Activated T-helper 1 cell treated with anti-CD3 and anti-CD28 coated beads, Interleukin-2, amount 50 U/mL, for 16 hours (primary cell): ENCODE measurements at places on chromosomes 4 and X.

DNA sequence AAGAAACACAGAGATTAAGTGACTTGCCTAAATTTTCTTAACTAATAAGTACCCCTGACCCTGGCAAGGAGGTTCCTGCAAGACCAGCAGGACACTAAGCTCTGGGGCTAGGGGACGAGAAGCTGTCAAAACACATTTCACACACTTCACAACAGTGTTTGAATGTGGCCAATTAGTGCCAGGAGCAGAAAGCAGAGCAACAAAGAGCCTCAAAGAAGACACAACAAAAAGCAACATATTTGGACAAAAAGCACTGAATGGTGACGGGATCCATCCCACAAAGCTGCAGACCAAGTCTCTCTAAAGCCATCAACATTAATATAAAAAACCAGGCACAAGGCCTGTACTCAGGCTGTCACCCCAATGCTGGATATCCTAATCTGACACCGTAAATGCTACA, 361.9 kb upstream of the RASGEF1B start:
- DNase-seq, result no peak

- DNase-seq, result no peak
Measured at GRCh38 chrX:40868868-40869267, 133.5 kb upstream of the MED14 start.

- DNase-seq, result no peak
Measured at GRCh38 chr4:36041340-36041739, 203.0 kb downstream of the ARAP2 start.

- DNase-seq, result no peak
Measured at GRCh38 chrX:130296743-130297142, 28.0 kb upstream of the ZNF280C start.

GRCh38 chr4:107800706-107801105, 24.0 kb upstream of the SGMS2 start:
- DNase-seq, result no peak

DNA sequence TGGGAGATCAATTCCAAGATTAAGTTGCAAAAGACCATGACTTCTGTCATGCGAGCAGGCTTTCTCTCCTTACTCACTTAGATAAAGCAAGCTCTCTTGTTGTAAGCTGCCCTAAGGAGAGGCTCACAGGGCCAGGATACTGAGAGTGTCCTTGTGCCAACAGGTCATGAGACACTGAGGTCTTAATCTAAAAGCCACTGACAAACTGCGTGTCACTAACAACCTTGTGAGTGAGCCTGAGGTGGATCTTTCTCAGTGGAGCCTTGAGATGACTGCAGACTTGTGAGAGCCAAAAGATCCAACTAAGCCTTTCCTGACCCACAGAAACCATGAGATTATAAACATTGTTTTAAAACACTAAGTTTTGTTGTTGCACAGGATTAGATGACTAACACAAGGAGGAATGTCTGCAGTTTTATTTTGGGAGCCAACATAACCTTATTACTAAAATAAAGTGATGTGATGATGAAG, 170.5 kb downstream of the SLC39A8 start:
- DNase-seq, result no peak

DNA sequence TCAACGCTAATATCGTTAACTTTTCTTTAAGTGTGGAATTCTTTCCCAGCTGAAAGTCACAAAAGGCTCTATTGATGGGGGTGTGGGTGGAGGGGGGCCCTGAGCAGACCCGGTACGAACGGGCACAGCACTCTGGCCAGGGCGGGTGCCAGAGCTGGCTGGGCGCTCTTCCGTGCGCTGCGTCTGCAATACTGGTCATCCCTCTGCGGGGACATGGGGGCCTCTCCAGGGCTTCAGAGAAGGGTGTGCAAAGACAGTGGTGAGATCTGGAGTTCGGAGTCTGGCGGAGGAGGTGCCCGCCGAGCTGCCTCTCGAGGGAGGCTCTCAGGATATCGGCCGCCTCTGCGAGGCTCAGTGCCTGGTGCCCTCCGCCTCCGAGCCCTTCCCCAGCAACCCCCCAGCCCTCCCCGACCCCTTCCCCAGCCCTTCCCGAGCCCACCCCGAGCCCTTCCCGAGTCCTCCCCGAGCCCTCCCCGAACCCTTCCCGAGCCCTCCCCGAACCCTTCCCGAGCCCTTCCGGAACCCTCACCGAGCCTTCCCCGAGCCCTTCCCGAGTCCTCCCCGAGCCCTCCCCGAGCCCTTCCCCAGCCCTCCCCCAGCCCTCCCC, 34.3 kb downstream of the FGFRL1 start:
- no peak for DNase-seq

DNA sequence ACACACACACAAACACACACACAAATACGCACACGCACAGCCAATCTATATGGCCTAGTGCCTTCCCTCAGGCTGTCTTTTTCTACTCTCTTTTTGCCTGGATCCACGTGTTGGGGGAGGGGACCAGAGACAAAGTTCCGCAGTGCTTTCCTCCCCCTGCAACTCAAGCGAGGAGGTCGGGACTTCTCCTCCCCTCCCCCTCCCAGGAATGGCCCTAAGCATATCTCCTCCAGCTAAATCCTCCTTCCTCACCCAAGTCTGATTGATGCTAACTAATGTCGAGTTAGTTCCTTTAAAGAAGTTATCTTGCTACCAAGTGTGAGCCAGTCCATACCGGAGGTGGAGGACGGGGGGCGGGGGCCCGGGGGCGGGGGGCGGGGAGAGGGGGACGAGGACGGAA, 141.2 kb upstream of the ZIC3 start:
- no peak for DNase-seq

- no peak for DNase-seq
Measured at GRCh38 chr4:914531-914930, 17.6 kb downstream of the GAK start.

GRCh38 chr4:145868637-145869409, 69.8 kb downstream of the ZNF827 start:
- no peak for DNase-seq

DNA sequence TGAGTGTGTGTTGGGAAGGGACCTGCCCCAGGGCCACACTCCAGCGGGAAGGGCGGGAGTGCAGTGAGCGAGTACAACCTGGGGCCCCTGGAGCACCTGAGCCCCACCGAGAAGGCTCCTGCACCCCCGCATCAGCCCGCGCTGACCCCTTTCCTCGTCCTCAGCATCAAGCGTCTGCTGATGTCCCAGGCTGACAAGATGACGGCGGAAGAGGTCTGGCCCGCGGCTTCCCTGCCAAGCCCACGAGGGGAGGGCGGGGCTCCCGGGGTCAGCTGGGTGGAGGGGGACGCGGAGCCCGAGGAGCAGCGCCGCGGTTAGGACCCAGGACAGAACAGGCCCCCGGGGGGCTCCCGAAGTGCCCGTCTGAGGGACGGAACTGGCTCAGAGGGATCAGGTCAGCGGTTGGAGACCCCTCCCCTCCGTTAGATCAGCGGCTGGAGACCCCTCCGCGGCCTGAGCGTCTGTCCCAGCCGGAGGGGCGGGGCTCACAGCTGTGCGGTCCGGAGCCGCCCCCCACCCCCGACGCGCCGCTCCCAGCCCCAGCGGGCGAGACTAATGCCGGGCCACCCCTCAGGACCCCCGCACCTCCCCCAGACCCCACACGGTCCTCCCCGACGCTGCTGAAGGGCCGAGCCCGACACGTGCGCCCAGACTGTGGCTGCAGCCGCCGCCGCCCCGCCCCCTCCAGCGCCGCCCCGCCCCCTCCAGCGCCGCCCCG, 6.7 kb downstream of the MYL5 start:
- peak; percentile 38 for DNase-seq

DNA sequence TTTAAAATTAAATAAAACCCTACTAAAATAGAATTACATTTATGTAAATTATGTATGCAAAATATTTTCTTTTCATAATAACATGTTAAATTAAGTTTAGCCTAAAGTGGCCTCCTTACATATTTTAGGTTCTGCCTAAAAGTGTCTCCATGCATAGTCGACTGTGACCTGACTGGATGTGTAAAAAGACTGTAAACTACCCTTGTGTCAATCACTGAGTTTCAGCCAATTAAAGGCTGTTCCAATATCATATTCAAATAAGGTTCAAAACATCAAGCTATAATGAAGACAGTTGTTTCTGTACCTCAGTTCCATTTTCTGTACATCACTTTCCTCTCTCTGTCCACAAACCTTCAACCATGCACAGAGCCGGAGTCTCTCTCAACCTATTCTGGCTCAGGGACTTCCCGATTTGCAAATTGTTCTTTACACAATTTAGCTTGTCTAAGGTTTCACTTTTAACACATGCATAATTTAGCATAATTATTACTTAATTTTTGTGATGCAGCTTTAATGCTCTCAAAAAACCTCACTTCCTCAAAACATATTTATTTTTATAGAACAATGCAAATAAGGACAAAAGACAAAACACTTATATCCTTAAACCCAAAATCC, 60.1 kb downstream of the SH3RF1 start:
- no peak for DNase-seq

DNA sequence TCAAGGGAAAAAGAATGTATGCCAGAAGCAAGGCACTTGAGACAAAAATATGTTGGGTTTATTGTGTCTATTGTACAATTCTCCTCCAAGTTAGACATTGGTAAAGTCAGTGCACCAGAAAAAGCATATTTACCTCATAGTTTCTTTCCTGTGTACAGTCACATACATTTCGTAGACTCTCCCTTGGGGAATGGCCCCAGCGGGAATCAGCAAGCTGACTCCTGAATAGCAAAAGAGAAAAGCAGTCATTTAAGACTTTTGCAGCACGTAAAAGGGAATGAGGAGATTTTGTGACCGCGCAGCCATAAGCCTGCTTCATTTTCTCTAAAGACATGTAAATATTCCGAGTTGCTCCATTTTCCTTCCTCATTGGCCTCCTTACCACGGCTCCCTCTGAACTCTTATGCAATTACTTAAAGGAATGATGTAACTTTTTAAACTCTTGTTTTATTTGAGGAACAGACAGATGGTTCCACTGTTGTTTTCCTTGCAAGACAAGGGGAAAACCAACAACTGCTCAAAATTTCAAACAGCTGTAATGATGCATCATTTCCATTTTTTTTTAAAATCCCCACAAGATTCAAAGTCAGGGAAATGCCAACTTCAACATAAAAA, 332.7 kb downstream of the UNC5C start:
- DNase-seq, result no peak

GRCh38 chr4:4559596-4559995, 17.7 kb upstream of the STX18 start:
- DNase-seq, result no peak

GRCh38 chr4:53055716-53056403, 193.7 kb downstream of the RASL11B start:
- DNase-seq, result no peak

GRCh38 chr4:24855741-24856140, 57.1 kb downstream of the CCDC149 start:
- no peak for DNase-seq

- DNase-seq, result no peak
Measured at GRCh38 chrX:128717635-128718578, 665.7 kb upstream of the ACTRT1 start.

GRCh38 chrX:3449287-3449686, 102.8 kb upstream of the MXRA5 start:
- no peak for DNase-seq

GRCh38 chr4:2996415-2996814, 33.0 kb downstream of the GRK4 start:
- no peak for DNase-seq

GRCh38 chr4:55277011-55277410, 69.0 kb upstream of the SRD5A3 start:
- DNase-seq, result no peak

GRCh38 chrX:47629419-47630200, at the start of gene CFP:
TSS of gene CFP (minus strand) at chrX:47629930. CDS start at chrX:47629844, 86 bp downstream.
- no peak for DNase-seq

- peak; percentile 6 for DNase-seq
Measured at GRCh38 chrX:43557792-43558191, 98.3 kb upstream of the MAOA start.

DNA sequence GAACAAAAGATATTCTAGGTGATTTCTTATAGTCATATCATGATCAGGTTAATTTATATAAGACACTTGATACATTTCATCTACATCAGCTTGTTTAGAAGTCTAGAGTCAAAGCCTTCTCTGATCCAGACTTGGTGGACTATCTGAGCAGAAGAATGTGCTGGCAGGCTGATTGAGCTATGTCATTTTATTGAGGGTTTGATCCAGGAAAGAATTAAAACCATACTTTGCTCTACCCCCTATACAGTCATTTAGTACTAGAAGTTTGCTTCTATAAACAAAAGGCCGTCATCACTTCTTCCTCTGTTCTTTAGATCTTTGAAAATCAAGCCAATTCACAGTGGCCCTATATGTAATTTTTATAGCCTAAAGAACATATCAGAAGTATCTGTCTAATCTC, 173.1 kb upstream of the PITX2 start:
- DNase-seq, result no peak

- DNase-seq, result no peak
Measured at GRCh38 chr4:141802333-141802732, 165.9 kb downstream of the IL15 start.
